ENCODE measurements at places on chromosomes 11 and 22.

DNA sequence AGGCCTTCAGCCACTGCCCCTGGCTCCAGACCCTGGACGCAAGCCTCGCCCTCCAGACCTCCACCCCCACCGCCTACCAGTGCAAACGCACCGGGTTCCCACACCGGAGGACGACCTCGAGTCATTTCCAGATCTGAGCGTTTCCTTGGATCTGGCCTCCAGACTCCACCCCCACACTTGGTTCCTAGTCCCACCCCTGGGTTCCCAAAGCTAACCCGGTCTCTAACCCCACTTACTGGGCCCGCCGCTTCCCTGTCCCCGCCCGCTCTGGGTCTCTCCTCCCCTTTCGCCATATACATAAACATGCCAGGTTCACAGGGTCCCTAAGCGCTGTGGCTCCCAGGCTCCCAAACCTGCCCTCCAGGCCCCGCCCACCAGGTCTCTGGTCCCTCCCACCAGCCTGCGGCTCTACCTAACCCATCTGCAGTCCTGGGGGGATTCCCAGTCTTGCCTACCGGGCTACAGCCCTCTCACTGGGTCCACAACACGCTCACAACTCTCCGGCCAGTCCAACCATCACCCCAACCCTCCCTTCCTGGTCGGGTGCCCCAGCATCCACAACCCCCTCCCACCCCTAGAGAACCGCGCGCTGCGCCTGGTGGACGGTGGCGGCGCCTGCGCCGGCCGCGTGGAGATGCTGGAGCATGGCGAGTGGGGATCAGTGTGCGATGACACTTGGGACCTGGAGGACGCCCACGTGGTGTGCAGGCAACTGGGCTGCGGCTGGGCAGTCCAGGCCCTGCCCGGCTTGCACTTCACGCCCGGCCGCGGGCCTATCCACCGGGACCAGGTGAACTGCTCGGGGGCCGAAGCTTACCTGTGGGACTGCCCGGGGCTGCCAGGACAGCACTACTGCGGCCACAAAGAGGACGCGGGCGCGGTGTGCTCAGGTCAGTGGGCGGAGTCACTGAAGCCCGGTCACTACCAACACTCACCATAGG, 36.7 kb downstream of the CD6 start:
- DNase-seq: no peak

GRCh38 chr11:40281052-40281580, 1178.3 kb downstream of the LRRC4C start:
- DNase-seq: no peak

GRCh38 chr11:74135127-74135840, 35.5 kb downstream of the C2CD3 start:
- no peak for DNase-seq

DNA sequence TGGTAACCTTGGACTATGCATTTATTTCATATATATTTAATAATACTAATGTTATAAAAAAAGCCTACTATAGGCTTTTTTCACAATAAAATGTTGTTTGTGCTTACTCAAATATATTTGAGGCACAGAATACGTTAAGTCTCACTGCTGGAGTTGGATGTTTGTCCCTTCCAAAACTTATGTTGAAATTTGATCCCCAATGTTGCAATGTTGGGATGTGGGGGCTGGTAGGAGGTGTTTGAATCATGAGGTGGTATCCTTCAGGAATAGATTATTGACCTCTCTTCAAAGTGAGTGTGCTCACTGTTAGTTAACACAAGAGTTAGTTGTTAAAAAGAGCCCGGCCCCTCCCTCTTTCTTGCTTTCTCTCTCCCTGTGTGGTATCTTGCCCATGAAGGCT, 1295.9 kb downstream of the JRKL start:
- DNase-seq: no peak

GRCh38 chr11:13140028-13140870, 131.1 kb downstream of the RASSF10 start:
- DNase-seq: peak; percentile 34

DNA sequence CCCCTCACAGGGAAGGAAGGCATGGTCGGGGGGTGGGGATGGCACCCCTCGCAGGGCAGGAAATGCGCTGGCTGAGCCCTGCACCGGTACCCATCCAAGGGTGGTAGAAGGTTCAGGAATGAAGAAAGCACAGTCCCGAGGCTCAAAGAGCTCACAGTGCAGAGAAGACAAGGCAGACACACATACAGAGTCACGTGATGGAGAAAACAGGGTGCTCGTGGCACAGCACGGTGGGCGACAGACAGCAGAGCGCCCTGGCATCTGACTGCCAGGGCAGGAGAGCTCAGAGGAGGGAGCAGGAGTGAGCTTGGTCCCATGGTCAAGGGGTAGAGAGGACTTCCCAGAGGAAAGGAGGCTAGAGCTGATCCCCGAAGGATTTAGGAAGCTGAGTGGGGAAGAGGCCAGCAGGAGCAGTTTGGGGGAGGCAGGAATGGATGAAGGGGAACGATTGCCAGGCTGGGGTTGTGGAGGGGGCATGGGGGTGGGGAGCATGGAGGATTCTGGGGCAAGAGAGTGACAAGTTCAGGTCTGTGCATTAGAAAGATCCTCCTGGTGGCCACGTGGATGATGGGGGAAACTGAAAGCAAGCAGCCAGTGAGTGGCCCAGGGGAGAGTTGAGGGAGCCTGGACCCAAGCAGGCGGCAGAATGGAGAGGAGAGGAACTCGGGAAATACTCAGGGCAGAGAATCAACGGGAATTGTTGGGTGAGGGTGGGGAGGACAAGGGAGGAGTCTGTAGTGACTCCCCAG, 43.9 kb downstream of the PDE2A start:
- DNase-seq: no peak

DNA sequence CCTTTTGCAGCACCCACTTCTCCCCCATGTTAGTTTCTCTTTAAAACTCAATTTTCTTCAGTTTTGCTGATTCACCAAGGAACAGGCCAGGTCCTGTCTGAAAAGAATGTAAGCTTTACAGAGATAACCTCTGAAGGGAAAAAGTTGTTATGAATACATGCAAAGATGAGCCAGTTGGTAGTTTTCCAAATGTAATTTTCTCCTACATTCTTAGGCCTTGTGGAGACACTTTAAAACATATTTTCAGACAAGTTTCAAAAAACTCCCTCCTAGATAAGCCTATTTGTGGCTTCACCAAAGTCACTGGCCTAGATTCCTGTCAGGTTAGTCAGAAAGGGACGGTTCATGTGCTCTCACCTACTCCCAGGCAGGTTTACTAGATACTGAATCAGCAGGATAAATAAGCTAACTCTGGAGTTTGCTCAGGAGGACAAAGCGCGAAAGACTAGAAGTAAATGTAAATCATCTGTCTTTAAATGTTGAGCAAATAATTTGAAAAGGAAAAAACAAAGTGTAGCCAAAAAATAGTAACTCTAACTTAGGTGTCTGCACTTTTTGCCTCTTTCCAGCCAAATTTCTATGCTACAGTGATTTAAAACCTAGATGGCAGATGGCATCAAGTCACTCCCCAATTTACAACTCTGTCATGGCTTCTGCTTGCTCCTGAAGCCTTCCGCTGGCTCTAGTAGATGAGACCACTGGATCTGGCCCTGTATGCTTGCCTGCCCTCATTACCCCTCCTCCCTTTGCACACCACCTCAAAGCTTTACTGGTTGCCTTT, 4.9 kb upstream of the ATP6V1E1 start:
- DNase-seq: no peak

DNA sequence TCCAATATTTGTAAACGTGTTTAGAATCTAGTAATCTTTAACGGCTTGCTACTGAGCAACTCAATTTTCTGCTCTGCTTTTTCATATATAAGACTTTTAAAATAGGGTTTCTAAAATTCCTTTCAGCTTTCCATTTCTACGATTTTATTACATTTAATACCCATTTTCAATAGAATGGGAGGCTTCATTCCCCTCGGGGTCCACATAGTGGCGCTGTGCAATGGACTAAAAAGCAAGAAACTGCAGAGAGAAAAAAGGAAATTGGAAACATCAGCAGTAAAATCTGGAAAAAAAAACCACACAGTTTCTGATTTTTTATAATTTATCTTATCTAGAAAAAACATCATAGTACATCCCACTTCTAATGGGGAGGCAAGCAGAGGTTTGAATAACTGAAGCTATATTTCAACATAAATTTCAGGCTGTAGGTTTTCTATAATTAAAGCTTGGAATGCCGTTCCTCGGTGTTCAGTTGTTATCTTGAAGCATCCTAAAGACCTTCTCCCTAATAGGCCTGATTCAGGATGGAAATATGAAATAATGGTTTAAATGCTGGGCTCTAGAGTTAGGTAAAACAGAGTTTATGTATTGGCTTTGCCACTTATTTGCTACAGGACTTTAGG, 18.7 kb upstream of the JHY start:
- no peak for DNase-seq

- no peak for DNase-seq
Observed at GRCh38 chr11:105489446-105489845, 120.4 kb upstream of the GRIA4 start.

DNA sequence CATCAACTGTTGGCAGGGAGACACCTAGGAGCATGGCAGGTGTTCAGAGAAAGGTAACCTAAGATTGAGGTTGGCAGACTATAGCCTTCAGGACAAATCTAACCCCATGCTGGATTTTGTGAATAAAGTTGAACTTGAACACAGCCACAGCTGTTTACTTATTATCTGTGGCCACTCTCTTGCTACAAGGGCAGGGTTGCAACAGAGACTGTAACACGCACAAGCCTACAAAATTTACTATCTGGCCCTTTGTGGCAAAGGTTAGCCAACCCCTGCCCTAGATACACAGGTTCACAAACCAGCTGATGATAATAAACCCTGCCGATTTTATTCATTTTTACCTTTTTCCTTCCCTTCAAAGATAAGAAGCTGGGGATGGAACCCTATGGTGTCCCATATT, 2.5 kb downstream of the THYN1 start:
- no peak for DNase-seq

GRCh38 chr22:38412435-38413084, 42.4 kb downstream of the KCNJ4 start:
- peak; percentile 75 for DNase-seq

GRCh38 chr11:41659985-41660384, 200.5 kb upstream of the LRRC4C start:
- DNase-seq: no peak

DNA sequence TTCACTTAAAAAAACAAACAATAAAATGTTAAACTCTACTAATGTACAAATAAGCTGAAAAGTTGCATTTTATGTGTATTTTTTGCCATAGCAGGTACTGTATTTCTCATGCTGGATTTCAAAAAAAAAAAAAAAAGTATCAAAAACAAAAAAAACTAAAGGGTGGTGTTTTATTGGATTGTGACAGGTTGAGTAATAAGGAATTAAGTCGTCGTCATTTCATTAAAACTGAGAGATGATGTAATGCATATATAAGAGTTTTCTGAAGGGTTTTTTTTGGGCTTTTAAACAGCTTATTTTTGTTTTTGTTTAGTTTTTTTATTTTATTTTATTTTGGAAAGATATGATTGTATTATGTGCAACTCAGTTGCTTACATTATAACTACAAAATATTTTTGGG, 10.9 kb upstream of the ADSL start:
- no peak for DNase-seq

DNA sequence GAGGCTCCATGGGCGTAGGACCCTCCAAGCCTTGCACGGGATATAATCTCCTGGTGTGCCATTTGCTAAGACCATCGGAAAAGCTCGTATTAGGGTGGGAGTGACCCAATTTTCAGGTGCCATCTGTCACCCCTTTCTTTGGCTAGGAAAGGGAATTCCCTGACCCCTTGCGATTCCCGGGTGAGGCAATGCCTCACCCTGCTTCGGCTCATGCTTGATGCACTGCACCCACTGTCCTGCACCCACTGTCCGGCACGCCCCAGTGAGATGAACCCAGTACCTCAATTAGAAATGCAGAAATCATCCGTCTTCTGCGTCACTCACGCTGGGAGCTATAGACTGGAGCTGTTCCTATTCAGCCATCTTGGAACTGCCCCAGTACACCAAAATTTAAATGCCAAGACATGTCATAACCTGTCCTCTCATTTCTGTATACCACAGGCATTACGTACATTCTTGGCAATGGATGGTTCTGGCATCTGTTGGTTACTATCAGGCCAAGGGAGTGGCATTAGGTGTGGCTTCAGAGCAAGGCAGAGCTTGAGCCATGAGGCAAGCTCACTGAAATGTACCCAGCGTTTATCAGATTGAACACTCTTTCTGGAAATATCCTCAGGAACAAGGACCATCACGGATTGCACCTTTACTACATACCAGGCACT, 95.4 kb upstream of the GALNT18 start:
- no peak for DNase-seq

- no peak for DNase-seq
Observed at GRCh38 chr11:31387379-31387778, 17.7 kb downstream of the DNAJC24 start.

- DNase-seq: no peak
Observed at GRCh38 chr22:26564672-26565071, 25.3 kb downstream of the TPST2 start.

- no peak for DNase-seq
Observed at GRCh38 chr22:37018815-37019308, 385 bp downstream of the TST start.

GRCh38 chr22:17949642-17950473, 74.5 kb downstream of the MICAL3 start:
- no peak for DNase-seq

- DNase-seq: no peak
Observed at GRCh38 chr11:70540196-70540595, 141.9 kb downstream of the CTTN start.

- no peak for DNase-seq
Observed at GRCh38 chr11:126102436-126102981, 39.8 kb upstream of the CDON start.

GRCh38 chr22:23177197-23177596, 3.1 kb upstream of the BCR start:
- no peak for DNase-seq

GRCh38 chr11:124753205-124753604, 1.1 kb upstream of the VSIG2 start:
- DNase-seq: no peak

GRCh38 chr22:39925909-39926679, 25.2 kb downstream of the GRAP2 start:
- no peak for DNase-seq

- no peak for DNase-seq
Observed at GRCh38 chr11:57801183-57801485, 39.5 kb downstream of the CTNND1 start.

DNA sequence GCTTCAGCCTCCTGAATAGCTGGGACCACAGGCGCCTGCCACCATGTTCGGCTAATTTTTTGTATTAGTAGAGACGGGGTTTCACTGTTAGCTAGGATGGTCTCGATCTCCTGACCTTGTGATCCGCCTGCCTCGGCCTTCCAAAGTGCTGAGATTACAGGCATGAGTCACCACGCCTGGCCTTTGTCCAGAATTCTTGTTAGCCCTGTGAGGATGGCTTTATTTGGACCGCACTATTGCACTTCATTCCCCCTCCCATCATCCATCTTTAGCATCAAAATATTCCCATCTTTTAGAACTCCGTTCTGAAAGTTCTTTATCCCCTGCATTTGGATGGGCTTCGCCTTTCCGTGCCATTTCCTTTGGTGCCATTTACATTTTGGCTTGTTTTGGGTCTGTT, 2.6 kb downstream of the SAMM50 start:
- DNase-seq: no peak

GRCh38 chr22:24559471-24559870, 3.7 kb downstream of the SNRPD3 start:
- no peak for DNase-seq
